ENCODE measurements at places on chromosomes 3 and 15.
A peak's percentile ranks its signal among the peaks of the same experiment; 100 is the strongest.

- no peak for DNase-seq
These were observed 1.1 kb downstream of the SLC35G2 start for GRCh38 chr3:136819731-136820679.

DNA sequence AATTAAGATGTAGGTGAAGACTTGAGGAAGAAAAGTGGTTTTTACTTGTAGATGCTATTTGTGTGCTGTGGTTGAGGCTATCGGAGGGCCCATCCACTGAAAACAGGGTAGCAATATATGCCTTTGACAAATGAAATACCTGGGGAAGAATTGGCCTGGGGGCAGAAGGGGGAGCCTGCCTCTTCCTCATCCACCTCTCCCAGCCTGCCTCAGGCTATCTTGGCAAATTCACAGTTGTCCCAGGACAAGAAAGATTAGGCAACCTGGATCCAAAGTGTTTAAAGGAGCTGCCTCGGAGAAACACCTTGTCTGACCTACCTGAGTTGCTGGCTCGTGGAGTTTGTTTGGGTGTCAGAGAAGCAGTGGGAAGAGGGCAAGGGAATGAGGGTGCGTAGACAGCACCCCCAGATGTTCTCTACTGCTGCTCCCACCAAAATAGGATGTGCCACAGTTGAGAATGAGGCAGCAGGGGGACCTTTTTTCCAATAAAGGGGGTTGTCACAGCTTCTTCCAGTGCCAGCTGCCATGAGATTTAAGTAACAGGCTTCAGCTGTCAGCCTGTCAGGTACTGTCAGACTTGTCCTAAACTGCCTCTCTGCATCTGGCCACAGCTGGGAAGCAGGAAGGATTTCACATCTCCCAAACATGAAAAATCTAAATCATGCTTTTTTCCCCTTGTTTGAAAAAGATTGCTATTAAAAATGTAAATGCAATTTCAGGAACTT is 9.2 kb downstream of the PLEKHO2 start:
- no peak for DNase-seq

DNA sequence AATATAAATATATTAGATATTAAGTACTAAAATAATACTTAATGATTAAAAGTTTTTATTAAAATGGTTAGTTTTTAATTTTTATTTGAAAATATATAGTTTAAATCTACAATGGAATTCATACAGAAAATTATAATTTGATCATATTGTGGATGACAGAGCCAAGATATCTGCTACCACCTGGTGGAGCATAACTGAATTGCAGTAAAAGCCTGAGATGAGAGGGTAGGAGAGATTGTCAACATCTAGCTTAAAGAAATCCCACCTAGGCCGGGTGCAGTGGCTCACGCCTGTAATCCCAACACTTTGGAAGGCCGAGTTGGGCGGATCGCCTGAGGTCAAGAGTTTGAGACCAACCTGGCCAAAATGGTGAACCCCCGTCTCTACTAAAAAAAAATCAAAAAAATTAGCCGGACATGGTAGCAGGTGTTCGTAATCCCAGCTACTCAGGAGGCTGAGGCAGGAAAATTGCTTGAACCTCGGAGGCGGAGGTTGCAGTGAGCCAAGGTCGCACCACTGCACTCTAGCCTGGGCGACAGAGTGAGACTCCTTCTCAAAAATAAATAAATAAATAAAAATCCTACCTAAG is 25.1 kb upstream of the CSTA start:
- DNase-seq, result peak; percentile 21

DNA sequence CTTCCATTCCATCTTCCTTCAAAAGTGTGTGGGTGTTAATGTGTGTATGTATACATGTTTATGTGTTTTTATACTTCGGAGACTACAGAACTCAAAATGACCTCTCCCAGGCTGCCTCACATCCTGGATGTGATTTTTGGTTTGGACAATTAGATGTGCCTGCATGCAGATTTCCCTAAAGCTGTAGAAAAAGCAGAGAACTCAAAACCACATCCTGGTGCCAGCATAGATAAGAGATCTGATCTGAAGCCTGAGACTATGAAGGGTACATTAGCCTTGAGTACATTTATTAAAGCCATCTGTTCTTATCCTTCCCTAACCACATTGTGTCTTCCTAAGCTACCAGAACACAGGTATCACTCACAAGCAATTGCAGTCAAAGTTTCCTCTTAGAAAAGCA is 319.4 kb upstream of the RASGRP1 start:
- DNase-seq, result no peak

All from activated T-cell treated with anti-CD3 and anti-CD28 coated beads for 24 hours (primary cell).